ENCODE measurements at places on chromosomes 11 and 22. TPM values are rescaled to one million over a fixed set of nuclear protein-coding genes. Genes with fewer than 3 reads are reported as not detected.

DNA sequence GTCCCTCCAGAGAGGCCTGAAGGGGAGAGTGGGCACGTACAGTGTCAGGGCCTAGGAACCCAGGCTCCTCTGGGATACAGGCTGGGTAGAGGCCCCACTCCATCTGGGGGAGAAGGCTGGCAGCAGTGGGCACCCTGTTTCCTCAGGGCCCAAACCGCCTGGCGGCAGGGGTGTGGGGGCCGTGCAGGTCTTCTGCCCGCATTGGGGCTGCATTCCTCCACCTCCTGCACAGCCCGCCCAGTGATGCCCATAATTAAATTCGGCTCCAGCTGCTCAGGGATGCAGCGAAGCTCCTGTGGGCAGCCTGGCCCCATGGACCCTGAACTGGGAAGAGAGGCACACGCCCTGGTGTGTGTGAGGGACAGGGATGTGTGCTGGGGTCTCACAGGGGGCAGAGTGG, 35.4 kb downstream of the KCNQ1OT1 start:
- DNase-seq = no peak

- no peak for DNase-seq
Measured at GRCh38 chr11:131411636-131412035, 41.2 kb downstream of the NTM start.

DNA sequence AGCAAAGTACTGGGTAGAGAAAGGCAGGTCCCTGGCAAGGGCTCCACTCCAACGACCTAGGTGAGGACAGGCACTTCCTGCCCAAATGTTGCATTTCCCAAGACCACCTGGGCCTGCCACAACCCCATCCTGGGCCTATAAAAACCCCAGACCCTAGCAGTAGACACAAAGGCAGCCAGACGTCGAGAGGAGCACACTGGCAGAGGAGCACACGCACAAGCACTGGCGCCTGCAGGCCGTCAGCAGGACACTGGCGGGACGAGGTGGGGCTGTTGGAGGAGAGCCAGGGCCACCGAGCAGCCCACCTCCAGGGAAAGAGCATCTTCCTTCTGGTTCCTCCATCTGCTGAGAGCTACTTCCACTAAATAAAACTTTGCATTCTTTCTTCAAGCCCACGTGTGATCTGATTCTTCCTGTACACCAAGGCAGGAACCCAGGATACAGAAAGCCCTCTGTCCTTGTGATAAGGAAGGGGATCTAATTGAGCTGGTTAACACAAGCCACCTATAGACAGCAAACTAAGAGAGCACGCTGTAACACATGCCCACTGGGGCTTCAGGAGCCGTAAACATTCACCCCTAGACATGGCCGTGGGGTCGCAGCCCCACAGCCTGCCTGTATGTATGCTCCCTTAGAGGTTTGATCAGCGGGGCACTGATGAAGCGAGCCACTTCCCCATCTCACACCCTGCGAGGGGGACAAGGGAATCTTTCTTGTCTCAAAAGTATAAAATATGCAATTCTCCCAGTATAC, 89.7 kb upstream of the MTMR2 start:
- no peak for DNase-seq

GRCh38 chr22:25114369-25115362, 85.0 kb upstream of the CRYBB3 start:
- DNase-seq = no peak

- DNase-seq = no peak
Measured at GRCh38 chr11:10730151-10730550, 20.9 kb upstream of the CTR9 start.

DNA sequence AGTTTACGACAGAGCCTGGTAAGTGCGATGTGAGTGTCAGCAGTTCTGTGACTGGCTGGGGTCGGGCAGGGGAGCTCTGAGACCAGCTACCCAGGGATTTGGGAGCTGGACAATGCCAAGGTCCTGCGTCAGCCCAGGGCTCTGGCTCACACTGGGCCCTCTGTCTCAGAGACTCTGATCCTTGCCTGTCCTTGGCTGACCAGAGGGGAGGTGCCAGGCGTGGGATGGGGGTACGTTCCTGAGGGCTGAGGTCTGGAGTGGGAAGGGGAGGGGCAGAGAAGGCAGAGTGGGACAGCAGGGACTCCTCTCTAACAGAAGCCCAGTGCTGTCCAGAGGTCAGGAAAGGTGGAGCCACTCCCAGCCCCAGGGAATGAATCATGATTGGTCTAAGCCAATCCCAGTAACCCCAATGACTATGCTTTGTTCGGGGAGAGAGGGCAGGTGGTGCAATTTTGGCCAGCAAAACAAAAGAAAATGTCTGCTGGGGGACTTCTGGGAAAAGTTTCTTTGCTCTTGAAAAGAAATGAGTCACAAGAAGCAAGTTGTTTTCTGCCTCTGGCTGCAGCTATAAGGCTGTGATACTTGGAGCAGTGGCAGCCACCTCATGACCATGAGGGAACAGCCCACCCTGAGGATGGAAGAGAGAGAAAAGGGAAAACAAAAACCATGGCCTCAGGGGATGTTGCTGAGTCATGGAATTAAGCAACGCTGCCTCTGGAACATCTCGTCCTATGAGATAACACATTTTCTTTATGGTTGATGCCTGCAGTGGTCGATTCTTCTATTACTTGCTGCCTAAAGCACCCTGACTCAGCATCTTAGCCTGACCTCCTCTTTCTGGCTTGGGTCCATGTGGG, 108.3 kb downstream of the CHST1 start:
- no peak for DNase-seq

PHLDA2 gene
- not detected for total RNA-seq
